ENCODE measurements at places on chromosomes 5 and 9.

DNA sequence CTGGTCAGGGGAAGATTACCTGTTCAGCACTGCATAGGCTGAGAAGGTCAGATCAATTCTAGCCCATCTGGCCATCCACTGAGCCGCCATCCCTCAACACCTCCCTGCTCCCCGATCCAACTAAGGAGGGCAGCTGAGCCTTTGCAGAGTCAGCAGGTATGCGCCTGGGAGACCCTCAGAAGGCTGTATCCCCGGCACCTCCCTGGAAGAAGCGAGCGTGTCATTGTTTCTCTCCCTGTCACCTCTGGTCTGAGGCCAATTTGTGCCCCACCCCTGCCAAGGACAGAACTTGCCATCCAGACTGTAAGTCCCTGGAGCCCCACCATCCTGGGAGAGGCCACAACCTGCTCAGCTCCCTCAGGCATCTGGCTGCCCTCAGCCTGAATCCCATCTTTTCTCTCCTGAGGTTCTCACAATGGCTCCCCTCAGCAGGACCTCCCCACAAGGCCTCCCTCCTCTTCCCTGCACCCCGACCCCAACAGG, 2.6 kb downstream of the CLTB start:
- DNase-seq = no peak

- no peak for DNase-seq
Measured at GRCh38 chr5:136159457-136159856, 26.8 kb downstream of the SMAD5 start.

GRCh38 chr5:143699121-143699520, 112.8 kb upstream of the HMHB1 start:
- no peak for DNase-seq

- DNase-seq = no peak
Measured at GRCh38 chr9:134519375-134520070, 122.1 kb upstream of the COL5A1 start.

GRCh38 chr9:3794635-3795034, 268.8 kb upstream of the RFX3 start:
- DNase-seq = no peak

- DNase-seq = no peak
Measured at GRCh38 chr9:18889550-18889949, 143.5 kb downstream of the SAXO1 start.

- no peak for DNase-seq
Measured at GRCh38 chr5:83396662-83397061, 74.9 kb upstream of the VCAN start.

DNA sequence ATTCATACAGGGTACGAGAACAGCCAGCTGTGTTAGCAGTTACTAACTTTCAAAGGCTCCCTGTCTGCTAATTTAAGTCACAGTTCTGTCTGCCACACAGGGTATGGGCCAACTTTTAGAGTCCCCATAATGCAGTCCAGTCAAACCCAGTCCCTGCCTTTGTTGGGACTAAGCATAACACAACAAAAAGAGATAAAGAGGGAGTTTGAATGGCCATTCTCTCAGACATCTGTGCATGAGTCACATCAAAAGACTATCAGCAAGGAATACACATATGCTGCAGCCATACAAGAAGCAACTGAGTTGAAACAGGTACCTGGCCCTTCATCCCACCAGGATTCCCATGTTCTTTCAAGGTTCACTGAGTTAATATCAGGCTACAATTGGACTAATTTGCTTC, 744.5 kb upstream of the C9orf72 start:
- no peak for DNase-seq

DNA sequence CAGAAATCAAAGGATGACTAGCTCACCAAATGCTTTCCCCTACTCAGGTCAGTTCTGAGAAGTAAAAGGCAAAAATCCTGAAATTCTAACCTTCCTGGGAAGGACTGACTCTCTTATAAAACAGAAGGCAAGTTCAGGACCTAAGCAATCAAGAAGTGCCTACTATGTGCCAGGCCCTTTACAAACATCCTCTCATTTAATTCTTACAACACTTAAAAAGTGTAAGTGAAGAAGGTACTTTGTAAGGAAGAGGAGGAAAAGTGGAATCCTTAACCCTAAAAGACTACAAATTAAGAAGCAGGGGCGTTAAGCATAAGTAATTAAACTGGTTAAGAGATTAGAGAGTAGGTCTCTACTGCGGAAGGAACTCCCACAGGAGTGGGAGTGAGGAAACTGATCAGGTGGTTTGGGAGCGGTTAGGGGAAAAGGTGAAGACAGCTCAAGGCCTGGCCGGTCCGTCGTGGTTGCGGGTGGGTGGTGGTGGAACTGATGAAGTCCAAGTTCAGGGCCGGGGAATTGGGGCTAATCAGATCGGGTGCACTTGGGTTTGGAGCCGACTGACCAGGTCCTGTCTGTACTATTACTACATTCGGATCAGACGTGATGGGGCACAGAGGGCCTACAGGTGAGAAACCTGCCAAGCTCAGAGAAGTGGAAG, 839 bp downstream of the MED27 start:
- no peak for DNase-seq

GRCh38 chr9:91837981-91838731, 111.9 kb downstream of the ROR2 start:
- no peak for DNase-seq

GRCh38 chr9:81387360-81388106, 301.8 kb downstream of the TLE1 start:
- no peak for DNase-seq

GRCh38 chr5:95884017-95884325, 61.4 kb upstream of the GLRX start:
- DNase-seq = no peak

- DNase-seq = no peak
Measured at GRCh38 chr5:129359450-129359849, 100.6 kb upstream of the ADAMTS19 start.

- DNase-seq = no peak
Measured at GRCh38 chr5:94983861-94984535, 300.9 kb downstream of the MCTP1 start.

GRCh38 chr9:96137671-96138429, 164.1 kb downstream of the HSD17B3 start:
- DNase-seq = no peak

DNA sequence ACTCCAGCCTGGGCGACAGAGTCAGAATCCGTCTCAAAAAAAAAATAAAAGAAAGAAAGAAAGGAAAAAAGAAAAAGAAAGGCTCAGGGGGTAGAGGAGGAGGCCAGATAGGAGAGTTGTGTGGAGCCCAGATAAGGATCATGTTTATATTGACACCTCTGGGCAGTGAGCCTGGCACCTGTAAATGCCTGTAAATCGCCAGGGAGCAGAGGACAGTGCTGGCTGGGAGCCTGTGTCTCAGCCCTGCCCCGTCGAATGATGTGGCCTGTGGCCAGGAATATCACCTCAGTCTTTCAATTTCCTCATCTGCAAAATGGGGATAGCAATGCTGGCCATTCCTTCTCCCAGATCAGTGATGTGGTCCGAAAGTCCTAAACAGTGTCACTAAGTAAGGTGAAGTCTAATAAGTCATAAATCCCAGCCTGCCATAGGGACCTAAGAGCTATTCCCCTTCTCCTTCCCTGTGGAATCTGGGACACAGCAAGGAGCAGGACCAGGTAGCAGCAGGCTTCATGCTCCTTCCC, 10.3 kb upstream of the ABO start:
- DNase-seq = no peak

DNA sequence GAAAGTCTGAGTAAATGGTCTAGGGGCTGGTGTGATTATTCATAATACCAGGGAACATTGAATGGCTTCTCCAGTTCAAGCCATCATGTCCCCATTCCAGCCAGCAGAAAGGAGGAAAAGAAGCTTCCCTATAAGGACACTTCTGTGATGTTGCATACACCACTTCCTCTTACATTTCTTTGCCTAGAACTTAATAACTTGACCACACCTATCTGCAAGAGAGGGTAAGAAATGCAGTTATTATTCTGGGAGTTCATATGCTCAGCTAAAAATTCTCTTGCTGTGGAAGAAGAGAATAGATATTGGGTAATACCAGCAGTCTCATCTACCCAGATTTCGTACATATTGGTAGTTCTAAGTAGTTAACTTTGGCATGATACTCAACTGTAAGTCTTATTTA, 166.1 kb downstream of the SLC28A3 start:
- no peak for DNase-seq

GRCh38 chr5:132259069-132259851, 1.8 kb downstream of the PDLIM4 start:
- no peak for DNase-seq

DNA sequence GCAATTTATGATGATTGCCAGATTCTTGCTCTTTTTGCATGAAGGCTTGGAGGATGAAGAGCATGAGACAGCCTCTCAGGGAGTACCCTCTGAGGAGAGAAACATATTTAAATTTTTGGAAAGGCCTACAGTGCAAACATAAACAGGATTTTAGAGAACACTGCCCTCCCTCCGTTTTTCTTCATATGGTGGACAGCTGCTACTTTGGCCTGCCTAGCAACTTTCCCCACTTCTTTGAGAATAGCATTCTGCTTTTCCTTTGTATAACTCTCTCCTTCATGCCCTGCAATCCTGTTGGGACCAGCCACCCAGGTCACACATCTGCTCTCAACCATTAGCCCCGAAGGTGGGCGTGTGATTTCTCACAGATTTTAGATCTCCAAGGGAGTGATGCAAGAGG, 20.5 kb upstream of the TXN start:
- no peak for DNase-seq

- no peak for DNase-seq
Measured at GRCh38 chr5:41772056-41772455, 98.2 kb downstream of the OXCT1 start.

DNA sequence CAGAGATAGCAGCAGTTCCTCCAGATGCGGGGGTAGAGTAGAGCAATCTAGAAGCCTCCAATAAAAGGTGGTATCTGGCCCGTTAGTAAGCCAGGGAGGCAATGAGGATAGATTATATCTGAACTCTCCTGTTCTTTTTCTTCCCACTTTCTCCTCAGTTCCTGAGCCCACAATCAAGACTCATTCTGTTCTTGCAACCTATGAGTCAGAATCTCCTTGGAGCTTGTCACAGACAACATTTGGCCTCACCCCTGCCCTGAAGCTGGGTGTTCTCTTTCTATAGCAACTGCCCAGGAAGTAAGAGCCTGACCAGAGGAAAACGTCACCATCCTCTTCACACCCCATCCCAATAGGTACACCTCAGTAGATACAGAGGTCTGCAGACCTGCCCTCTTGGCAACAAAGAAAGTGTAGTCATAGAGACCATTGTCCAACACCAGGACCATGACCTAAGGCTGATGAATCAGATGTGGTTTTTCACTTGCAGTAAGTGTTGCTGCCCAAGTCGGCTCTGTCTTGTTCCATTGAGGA, 76.3 kb upstream of the PCA3 start:
- no peak for DNase-seq

- no peak for DNase-seq
Measured at GRCh38 chr9:128899566-128900322, 17.8 kb downstream of the LRRC8A start.

DNA sequence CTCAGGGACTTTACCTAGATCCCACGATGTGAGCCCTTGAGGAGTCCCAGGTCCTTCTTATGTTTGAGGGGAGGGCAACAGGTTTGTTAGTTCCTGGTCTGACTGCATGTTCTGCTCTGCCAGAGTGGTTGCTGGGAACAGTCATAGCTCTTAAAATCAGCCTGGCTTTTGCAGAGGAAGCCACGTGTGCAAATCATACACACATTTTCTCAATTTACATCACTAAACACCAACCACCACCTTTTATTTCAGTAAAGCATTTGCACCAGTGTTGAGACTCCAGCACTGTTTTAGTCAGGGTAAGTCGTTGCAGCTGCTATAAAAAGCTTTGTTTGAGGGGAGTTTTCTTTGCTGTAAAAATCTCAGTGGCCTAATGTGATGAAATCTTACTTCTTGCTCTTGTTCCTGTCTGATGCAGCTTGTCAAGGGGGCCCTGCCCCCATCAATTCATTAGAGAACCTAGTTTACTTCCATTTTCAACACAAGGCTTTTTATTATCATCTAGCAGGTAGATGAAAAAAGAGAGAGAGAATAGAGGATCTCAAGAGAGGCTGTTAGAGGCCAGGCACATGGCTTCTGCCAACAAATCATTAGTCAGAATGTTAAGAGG, 70.3 kb upstream of the VCAN start:
- DNase-seq = no peak

DNA sequence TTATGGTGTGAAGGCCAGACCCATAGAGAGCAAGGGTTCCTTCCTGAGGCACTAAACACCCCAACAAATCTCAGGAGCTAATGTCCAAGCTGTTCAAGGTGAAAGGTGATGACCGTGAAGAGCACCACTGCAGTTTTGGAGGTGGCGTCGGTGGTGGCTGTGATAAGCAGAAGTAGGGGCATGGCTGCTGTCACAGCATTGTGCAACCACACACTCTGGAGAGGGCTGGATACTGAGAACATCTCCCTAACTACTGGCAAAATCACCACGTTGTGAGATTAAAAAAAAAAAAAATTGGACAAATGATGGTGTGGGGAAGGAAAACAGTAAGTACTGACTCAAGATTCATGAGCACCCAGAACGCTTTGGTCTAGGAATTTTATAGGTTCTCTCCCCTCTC, 156.5 kb downstream of the PJA2 start:
- DNase-seq = no peak

- no peak for DNase-seq
Measured at GRCh38 chr5:80853413-80853812, 106.8 kb upstream of the RASGRF2 start.

DNA sequence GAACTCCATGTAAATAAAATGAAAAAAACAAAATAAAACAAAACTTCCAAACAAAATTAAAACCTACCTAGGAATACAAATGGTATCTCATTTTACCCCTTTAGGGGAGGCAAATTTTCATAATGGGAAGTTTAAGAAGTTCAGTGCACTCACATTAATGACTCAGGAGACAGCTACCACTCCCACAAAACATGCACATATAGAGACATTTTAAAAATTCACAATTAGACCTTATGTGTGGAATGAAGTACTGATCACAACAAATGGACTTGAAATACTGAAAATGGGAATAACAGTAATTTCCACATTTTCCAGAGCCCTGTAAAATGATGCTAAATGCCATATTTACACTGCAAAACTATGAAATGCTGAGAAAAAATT, 91.8 kb downstream of the FANCC start:
- DNase-seq = no peak

DNA sequence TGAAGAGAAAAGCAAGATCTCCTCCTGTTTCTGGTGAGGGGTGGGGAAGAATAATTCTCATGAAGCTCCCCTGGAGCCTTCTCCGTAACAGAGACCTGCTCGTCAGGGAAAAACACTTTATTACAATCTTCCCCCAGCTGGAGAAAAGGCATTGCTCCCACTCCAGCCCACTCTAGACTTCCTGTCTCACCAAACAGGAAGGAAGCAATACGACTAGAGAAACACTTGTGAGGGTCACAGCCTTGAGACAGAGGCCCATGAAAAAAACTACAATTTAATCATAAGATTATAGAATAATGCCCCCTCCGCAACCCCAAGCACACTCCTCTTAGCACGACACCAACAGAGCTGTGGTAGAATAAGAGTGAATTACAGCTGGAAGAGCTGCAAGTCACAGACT, 197.2 kb upstream of the S1PR3 start:
- no peak for DNase-seq

GRCh38 chr5:10360686-10361085, 7.2 kb downstream of the MARCHF6 start:
- DNase-seq = no peak

- DNase-seq = no peak
Measured at GRCh38 chr9:135878528-135879236, 28.7 kb downstream of the CAMSAP1 start.

Measured in activated CD4-positive, alpha-beta T cell treated with anti-CD3 and anti-CD28 coated beads for 24 hours (primary cell).